Activated CD4-positive, alpha-beta T cell treated with anti-CD3 and anti-CD28 coated beads, Interleukin-2, Interleukin-6, amounts not matched to agents 100 ng/mL and 50 ng/mL, durations not matched to agents 16 hours and 8 hours (primary cell): ENCODE measurements at places on chromosomes 16 and 17.
A peak's percentile ranks its signal among the peaks of the same experiment; 100 is the strongest.

GRCh38 chr16:46719528-46719927 lies 28.6 kb downstream of the MYLK3 start:
- DNase-seq = no peak

GRCh38 chr17:71118039-71118438 lies 948.7 kb downstream of the KCNJ2 start:
- DNase-seq = no peak

DNA sequence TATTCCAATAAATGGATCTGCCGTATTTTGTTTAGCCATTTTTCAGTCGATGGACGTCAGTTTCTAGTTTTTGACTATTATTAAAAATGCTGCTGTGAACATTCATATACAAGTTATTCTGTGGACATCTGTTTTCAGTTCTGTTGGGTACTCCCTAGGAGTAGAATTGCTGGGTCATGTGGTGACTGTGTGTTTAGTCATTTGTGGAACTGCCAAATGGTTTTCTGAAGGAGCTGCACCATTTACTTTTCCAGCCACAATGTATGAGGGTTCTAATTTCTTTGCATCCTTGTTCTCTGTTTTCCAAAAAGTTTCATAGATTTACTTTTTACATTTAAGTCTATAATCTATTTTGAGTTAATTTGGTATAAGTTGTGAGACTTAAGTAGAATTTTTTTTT lies 29.5 kb downstream of the CYLD start:
- no peak for DNase-seq

DNA sequence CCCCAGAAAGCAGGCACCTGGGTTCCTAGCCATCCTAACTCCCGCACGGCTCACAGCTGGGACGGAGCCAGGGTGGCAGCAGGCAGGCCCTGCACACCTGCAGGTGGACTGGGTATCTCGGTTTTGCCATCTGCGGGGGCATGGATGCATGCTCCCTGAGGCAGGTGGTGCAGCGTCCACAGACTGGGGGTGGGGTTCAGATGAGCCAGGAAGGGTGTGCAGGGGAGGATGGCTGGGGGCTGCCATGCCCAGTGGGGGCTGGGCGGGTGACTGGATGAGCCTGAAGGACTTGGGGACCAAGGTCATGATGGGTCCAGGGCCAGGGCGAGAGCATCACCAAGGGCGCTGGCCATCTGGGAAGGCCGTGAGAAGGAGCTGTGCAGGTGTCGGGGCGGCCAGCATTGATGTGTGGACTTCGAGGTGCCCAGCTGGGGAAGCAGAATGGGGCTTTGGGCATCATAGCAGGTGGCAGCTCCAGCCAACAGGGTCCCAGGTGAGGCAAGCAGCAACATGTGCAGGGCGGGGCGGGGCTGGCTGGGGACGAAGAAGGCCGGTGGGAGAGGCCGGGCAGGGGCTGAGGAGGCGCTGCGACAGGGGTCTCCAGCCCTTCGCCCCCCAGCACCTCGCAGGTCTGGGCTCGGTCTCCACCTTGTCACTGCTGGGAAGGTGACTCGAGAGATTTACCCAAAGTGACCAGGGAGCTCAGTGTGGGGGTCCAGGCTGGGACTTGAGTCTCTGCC lies 41.0 kb upstream of the ZNF469 start:
- DNase-seq = no peak

DNA sequence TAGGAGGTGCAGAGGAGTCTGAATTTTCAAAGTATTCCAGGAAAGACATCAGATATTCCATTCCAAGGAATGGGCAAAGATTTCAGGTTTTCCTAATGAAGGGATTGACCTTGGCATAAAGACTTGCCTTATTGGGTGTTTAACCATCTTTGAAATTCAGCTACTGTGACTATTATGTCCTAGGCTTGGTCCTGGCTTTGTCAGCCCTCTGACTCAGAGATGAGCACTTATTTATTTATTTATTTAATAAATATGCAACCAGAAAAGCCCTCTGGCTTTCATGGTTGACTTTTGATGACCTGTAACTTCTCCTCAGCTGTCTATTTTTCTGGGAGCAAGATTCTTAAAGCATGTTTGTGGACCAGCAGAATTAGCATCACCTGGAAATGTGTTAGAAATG lies 455.1 kb downstream of the KIF2B start:
- no peak for DNase-seq

DNA sequence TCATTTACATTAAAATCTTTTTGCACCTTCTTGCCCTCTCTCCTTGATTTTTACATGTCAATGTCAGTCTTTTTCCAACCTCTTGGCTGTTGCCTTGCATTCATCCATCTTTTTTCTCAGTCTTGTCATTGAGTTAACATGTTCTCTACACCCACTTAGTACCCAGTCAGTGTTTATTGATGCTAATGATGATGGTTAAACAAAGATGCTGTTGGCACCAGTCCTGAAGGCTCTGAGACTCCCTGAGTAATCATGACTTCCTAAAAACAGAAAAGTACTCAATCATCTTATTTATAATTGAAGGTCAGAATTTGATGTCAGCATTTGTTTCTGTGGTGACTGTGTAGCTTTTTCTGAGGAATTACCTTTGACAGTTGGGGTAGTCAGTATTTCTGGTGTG lies 104.5 kb downstream of the NLK start:
- no peak for DNase-seq

- DNase-seq = no peak
Observed at GRCh38 chr17:17873450-17873991, 36.7 kb upstream of the SREBF1 start.

DNA sequence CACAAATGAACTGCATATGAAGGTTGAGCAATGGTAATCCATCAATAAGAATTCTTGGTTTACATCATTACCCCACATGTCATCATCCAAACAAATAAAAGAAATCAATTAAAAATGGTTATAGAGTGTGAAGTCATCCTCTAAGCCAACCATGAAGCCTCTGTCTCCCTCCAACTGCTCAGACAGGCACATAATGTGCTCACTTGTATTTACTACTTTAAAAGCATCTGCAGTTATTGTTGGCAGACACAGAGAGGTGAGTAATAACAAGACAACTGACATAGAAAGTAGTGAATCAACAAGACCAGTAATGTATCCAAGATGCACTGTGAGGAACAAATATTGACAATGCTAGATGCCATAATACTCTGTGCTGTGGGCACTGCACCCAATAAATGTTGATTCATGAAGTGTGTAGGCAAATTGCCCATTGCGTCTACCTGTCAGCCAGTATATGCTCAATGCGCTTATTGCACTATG lies 20.0 kb downstream of the ADAMTS18 start:
- DNase-seq = no peak

DNA sequence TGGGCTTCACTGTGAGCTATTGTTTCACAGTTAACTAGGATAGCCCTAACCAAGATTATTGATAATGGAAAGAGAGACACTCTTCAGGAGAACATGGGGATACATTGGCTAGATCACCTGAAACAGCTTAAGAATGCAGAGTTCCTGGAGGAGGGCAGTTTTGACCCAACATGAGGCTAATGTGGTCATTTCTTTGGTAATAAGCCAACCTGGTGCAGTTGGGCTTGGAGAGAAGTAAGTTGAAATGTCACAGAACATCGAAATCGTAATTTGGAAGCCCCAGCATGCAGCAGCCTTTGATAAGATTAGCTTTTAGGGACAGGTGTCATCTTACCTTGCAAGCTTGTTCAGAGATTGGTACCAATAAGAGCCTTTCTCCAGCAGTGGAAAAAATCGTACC lies 556.6 kb upstream of the GOT2 start:
- no peak for DNase-seq

DNA sequence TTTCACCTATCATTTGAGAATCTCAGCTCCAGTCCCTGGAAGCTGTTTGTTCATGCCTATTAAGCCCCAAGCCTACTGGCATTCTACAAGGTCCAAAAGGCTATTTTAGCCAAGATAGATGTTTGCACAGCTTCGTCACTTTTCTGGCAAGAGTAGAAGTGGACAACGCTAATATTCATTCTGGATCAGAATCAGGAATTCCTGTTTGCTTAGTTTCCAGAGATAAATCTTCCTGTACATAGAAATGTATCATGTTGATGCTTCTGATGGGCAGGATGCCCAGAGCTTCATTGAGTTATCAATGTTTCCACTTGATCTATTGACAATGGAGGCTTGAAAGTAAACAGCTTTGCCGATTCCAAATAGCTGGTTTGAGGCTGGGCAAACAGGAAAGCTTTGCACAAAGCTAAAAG lies 260.7 kb upstream of the CA10 start:
- DNase-seq = no peak

- no peak for DNase-seq
Observed at GRCh38 chr16:2689968-2690801, 7.9 kb downstream of the KCTD5 start.

- DNase-seq = no peak
Observed at GRCh38 chr16:54862529-54862928, 68.1 kb upstream of the IRX5 start.

DNA sequence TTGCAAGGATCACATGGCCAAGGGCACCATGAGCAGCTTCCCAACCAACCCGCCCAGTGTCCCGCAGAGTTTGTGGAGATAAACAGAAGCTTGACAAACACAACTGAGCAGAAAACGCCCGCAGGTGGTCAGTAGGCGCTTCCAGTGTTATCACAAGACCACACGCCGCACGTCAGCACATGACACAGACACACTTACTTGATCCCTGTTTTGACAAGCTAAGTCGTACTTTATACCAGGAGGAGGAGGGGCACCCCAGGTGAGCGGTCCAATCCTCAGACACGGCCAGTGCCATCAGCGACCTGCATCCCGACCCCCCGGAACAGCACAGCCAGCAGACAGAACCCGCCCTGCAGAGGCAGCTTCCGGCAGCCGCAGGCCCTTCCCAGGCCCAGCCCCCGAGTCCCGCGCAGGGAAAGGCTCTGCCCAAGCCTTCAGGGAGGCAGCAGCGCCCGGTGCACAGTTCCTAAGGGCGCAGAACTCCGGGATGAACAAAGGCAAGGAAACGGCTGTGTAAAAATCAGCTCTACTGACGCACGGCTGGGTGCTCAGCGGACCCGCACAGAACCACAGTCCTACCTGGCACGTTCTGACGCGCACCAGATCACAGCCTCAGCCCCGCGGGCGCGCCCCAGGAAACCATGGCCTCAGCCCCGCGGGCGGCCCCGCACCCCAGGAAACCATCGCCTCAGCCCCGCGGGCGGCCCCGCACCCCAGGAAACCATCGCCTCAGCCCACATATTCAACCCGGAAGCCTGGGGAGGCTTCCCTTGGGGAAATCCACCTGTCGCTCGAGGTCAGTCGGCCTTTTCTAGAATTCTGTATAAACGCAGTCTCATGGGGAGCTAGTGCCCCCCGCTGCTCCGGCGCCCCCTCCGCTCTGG lies 27.8 kb downstream of the AXIN1 start:
- DNase-seq = peak; percentile 55

- DNase-seq = no peak
Observed at GRCh38 chr16:56281249-56281805, 90.0 kb downstream of the GNAO1 start.

DNA sequence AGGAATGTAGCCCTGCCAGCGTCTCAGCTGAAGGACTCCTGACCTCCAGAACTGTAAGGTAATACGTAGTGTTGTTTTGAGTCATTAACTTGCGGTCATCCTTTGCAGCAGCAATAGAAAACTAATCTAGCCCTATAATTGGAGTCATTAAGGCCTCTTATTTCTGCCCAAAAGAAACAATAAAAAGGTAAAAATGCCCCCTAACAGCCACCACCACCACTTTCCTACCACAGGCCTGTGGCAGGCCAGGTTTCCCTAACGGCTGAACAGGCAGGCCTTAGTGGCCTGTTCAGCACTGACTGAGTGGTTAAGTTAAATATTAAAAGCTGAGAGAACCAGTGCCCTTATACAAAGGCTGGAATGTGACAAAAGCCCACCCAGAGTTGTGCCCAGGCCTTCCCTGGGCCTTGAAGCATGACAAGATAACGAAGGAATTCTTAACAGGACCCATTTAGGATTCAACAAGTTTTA lies 286.5 kb upstream of the ERCC4 start:
- no peak for DNase-seq

DNA sequence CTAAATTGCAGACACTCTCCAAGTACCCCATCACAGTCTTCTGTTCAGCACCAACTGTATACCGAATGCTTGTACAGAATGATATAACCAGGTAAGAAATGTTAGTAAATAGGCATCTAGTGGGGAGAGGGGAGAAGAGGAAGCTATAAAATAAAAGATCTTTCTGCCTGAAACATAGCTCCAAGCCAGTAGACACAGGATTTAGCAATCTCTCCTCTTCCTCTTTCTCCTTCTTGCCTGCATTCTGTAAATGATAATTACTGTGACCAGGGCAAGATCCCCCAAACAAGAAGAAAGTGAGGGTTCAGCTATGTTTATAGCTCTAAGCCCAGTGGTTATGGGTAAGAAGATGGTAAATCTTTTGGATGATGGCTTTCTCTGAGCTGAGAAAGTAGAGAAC lies 17.9 kb downstream of the ACSM3 start:
- DNase-seq = no peak

GRCh38 chr17:58624751-58625150 lies 67.1 kb downstream of the TEX14 start:
- DNase-seq = no peak

DNA sequence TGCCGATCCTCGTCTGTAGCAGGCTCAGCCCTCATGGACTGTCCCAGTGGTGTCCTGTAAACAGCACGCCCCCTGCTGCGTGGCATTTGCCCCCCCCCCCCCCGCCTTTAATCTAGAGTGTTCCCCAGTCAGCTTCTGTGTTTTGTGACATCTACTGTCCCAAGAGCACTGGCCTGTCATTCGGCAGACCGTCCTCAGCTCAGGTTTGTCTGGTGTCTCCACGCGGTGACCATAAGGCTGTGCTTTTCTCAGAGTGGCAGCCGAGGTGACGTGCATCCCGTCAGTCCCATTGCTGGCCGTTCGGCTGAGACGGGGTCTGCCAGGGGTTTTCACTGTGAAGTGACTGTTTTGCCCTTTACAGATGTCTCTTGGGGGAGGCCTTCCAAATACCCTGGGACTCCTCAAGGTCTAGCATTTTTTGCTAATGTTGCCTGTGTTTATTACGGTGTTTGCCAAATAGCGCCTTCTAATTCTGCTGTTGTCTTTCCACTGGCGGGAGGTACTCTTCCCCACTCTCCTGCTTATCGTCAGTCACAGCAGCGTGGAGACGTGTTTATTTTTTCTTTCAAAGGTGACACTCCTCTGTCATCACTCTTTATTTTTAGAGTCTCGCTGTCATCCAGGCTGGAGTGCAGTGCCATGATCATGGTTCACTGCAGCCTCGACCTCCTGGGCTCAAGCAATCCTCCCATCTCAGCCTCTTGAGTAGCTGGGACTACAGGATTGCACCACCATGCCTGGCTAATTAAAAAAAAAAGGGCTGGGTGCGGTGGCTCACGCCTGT lies 5.7 kb upstream of the MRPL12 start:
- no peak for DNase-seq

DNA sequence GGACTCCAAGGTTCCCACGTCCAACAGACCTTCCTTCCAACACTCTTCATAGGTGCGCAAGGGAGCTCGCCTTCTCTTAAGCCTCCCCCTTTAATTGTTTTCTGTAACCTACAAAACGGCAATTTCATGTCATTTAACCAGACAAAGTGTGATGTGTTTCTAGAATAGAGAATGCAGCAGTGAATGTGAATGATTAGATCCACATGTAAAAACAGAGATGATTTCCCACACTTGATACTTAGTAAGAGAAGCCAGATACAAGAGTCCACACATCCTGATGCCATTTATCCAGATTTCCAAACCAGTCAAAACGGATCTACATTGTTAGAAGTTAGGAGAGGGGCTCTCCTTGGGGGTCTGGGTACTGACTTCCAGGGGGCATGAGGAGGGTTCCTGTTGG lies 89.3 kb downstream of the IRF8 start:
- DNase-seq = peak; percentile 16

- DNase-seq = peak; percentile 62
Observed at GRCh38 chr17:56592487-56593085, 913 bp upstream of the NOG start.
